ENCODE measurements at places on chromosomes 3 and 15.

GRCh38 chr3:102165367-102165766, 269.4 kb upstream of the ZPLD1 start:
- no peak for DNase-seq

- DNase-seq = no peak
Measured at GRCh38 chr15:23570486-23570885, 5.0 kb downstream of the MKRN3 start.

DNA sequence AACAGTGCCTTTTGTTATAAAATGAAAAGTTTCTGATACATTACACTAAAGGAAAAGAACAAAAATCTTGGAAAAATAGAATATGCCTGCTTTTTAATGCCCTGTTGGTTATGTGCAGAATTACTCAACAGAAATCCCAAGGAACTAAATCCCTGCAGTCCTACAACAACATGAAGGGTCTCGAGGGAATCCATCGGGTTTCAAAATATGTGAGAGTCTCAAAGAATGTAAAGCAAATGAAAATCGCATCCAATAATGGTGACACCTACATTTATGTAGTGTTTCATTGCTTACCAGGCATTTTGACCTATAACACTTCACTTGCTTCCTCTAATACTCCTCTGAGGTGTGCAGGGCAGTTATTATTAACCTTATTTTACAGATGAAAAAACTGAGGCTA, 411.3 kb downstream of the FOXP1 start:
- no peak for DNase-seq

GRCh38 chr3:13549623-13550422, 898 bp downstream of the FBLN2 start:
- DNase-seq = no peak

- DNase-seq = no peak
Measured at GRCh38 chr3:107969994-107970819, 120.6 kb downstream of the CD47 start.

DNA sequence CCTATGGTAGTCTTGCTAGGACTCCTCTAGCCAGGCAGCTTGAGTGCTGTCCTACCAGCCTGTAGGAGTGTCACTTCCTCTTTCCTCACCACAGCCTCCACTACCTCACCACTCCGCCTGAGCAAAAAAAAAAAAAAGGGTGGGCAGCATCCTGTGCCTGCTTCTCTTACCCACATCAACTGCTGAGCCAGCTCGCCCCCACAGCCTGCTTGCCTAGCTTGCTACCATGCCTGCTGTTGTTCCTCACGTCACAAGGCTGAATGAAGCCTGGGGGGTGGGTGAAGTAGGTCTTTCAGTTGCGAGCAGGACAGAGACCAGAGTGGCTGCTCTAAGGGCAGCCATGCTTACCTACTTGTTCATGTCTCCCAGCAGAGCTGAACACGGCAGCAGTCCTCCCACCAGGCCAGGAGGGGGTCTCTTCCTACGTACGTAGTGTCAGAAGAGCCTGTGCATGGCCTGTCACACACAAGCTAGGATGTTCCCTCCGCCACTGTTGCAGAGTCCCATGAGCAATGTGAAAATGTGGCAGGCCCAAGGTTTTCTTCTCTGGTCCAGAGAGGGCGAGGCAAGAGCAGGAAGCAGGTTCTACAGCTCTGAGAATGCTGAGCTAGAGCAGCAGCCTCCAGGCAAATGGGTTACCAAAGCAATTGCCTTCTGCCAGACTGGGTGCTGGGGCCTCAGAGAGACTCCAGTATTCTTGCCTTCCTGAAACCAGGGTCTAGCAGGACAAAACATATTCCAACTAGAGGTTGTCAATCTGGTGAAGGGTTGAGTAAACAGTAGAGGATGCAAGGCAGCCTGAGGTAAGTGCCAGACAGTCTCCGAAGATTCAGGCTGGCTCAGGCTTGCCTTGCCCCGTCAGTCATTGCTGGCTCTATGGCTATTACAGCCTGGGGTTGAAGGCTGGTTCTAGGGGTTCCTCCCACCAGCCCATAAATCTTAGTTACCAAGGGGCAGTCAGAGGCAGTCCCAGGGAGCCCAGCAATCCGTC, 8.1 kb downstream of the PPM1M start:
- peak; percentile 75 for DNase-seq

GRCh38 chr15:51137880-51138430, 43.2 kb upstream of the TNFAIP8L3 start:
- DNase-seq = no peak

DNA sequence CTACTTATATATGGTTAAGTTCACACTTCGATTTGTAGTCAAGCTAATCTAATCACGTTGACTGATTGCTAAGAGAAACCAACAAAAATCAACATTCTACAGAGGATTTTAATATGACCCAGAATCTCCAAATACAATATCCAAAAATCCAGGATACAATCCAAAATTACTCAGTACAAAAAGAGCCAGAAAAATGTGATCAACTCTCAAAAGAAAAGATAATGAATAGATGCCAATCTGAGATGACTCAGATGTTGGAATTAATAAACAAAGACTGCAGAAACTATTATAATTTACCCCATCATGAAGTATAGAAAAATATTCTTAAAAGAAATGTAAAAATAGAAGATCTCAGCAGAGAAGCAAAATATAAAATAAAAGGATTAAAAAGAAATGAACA, 22.3 kb downstream of the HACL1 start:
- no peak for DNase-seq

- DNase-seq = no peak
Measured at GRCh38 chr3:71407823-71408222, 175.7 kb downstream of the FOXP1 start.
